CD4-positive, alpha-beta T cell (primary cell): ENCODE measurements at places on chromosomes 3 and 15.
A peak's percentile ranks its signal among the peaks of the same experiment; 100 is the strongest.

GRCh38 chr3:12194209-12194608, 35.5 kb upstream of the TIMP4 start:
- DNase-seq = no peak

- DNase-seq = no peak
Measured at GRCh38 chr15:44058126-44058525, 136.9 kb downstream of the FRMD5 start.

DNA sequence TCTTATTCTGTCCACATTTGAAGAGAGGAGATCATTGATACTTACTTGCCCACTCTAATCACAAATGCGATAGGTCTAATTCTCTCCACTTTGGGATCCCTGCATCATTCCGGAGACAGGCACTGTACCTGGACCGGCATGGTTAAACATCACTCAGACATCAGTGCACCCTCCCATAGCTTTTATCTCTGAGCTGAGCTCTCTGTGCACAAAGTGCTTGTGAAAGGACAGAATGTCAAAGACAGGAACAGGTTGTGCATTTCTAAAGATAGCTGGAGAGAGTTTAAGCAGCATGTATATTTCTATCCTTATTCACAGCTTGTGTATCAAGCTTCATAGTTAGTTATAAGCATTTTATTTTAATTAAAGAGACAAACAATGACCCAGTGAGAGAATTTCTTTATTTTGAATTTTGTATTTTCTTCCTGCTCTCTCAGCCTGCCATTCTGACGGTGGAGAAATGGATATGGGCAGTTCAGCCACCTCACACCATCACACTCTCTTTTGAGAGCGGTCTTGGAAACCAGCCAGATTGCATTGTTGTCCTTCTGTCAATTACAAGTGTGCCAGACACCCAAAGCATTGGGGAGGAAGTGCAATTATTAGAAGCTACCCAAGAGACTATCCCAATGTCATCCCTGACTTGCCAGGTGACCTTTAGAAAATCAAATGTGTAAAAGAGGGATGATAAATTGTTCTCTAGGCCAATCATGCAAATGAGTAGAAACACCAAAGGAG, 65.2 kb upstream of the CHL1 start:
- DNase-seq = no peak

GRCh38 chr3:25035526-25035925, 392.5 kb upstream of the RARB start:
- no peak for DNase-seq

- DNase-seq = no peak
Measured at GRCh38 chr3:50355829-50356552, 3.3 kb downstream of the TMEM115 start.

GRCh38 chr15:29123171-29123570, 146.5 kb downstream of the NSMCE3 start:
- DNase-seq = no peak

DNA sequence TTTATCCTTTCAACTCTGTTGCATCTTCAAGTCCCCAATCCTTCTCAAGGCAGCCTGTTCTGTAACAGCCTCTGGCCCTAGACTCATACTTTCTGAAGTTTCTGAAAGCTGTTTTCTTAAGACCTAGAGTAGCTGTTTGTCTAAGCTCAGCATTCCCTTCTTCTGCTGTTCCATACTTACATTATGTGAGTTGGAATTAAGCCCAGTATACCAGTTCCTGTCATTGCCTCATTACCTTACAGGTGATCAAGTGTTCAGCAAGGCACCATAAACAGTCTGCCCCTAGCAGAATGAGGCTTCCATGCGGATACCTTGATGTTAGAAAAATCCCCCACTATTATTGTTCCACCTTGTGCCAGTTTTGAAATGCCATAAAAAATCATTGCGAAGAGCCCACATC, 180.6 kb downstream of the PLCL2 start:
- no peak for DNase-seq

GRCh38 chr3:23640471-23641146, 165.1 kb upstream of the UBE2E1 start:
- DNase-seq = no peak

GRCh38 chr3:128362026-128362965, 104.4 kb downstream of the DNAJB8 start:
- DNase-seq = no peak

DNA sequence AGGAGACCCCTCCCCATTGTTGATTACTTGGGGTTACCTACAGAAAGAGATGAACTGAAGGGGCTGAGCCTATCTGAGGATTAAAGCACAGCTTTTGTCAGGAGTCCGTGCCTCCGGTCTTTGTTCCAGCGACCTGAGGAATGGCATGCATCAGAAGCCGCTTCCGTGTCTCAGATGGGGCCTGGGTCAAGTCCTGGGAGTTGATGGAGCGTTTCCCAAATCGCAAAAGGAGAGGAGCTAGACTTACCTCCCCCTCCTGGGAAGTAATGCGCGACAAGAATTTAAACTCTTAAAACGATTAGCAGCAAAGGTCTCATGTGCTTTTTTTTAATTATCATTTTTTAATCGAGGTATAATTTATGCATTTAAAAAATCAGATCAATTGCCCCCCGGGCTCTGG, 983 bp upstream of the ALDH1A3 start:
- DNase-seq = no peak

- no peak for DNase-seq
Measured at GRCh38 chr3:135491491-135492205, 473.9 kb upstream of the PPP2R3A start.

DNA sequence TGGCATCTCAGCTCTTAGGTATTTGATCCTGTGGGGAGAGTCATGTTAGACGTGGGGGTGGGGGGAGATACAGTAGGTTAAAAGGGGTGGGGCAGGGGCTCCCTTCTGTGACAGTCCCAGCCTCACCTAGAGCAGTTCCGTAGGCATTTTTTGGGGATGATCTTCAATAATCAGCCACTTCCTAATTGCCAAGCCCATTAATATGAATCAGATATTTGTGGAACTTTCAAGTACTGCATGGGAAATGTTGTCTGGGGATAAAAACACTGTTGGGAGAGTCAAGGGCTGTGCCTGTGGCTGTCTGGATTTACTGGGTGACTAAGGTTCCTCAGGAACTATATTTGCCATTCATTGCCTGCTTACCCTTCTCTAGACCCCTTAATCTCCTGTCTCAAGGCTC, 9.5 kb downstream of the C3orf52 start:
- DNase-seq = no peak

GRCh38 chr3:123876858-123877257, 7.3 kb downstream of the MYLK start:
- no peak for DNase-seq

DNA sequence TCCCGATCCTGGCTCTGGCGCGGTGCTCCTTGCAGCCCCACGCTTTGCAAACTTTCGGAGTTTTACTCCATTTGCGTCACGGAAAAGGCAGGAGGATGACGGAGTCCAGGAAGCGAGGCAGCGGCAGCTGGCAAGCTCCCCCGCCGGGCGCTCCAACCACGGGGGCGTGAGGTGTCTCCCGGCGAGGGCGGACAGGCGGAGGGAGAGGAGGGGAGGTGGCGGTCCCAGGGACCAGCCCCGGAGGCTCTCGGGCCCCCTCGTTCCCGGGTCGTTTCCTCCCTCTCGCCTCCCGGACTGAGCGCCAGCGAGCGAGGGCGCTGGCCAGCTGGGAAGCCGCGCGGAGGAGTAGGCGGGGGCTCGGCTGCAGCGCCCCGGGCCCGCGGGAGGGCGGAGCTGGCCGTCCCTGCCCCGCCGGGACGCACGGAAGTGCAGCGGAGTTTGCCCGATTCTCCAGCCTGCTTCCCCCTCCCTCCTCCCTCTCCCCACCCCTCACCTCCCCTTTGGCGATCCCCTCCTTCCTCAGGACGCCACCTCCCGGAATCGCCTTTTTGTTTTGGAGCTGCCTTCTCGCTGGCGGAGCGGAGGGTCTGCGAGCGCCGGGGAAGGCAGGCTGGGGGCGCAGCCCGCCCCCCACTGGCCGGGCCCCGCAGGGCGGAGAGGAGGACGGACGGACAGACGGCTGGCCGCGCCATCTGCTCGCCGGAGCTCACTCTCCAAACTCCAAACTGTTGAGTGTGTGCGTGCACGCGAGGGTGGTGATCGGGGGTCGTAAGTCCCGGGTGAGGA, at the start of gene SNX33:
TSS of gene SNX33 (plus strand) at position 543 of the 786 bp plus-strand sequence. CDS start 1,191 bp downstream, outside the sequence.
- peak; percentile 26 for DNase-seq

DNA sequence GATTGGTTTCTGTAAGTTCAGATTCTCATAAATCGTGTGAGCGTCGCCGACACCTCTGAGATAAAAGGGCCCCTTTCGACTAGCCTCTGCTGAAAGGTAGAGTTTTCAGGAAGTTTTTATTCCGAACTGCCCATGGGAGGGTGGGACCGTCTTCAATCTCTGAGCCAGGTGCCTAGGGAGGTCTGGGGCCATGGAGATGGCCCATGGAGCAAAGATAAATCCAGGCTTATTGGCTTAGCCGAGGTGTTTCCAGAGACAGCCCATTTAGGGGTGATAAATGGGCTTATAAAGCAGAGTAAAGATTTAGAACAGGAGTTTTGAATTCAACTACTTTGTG, 442 bp downstream of the QTRT2 start:
- no peak for DNase-seq

- DNase-seq = no peak
Measured at GRCh38 chr3:107458871-107459270, 63.9 kb upstream of the BBX start.

DNA sequence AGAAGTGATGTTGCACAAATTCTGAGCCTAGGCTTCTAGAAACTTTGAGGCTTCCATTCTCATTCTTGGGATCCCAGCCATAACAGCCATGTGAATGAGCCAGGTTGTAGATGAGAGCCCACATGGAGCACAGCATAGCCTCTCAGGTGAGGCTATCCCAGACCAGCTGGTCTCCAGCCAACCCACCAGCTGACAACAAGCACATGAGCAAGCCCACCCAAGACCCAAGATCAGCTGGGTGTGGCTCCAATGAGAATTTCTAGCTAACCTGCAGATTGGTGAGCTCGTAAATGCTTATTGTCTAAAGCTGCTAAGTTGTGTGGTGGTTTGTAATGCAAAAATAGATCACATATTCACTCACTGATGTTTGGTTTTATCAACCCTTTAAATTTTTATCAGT, 14.4 kb downstream of the KY start:
- DNase-seq = no peak
